Stimulated activated CD8-positive, alpha-beta memory T cell treated with anti-CD3 and anti-CD28 coated beads, Interleukin-12 subunit alpha, Interleukin-12 subunit beta, amount 100 ng/mL, for 1 hour (primary cell): ENCODE measurements at places on chromosomes 11 and 22.
A peak's percentile ranks its signal among the peaks of the same experiment; 100 is the strongest.

DNA sequence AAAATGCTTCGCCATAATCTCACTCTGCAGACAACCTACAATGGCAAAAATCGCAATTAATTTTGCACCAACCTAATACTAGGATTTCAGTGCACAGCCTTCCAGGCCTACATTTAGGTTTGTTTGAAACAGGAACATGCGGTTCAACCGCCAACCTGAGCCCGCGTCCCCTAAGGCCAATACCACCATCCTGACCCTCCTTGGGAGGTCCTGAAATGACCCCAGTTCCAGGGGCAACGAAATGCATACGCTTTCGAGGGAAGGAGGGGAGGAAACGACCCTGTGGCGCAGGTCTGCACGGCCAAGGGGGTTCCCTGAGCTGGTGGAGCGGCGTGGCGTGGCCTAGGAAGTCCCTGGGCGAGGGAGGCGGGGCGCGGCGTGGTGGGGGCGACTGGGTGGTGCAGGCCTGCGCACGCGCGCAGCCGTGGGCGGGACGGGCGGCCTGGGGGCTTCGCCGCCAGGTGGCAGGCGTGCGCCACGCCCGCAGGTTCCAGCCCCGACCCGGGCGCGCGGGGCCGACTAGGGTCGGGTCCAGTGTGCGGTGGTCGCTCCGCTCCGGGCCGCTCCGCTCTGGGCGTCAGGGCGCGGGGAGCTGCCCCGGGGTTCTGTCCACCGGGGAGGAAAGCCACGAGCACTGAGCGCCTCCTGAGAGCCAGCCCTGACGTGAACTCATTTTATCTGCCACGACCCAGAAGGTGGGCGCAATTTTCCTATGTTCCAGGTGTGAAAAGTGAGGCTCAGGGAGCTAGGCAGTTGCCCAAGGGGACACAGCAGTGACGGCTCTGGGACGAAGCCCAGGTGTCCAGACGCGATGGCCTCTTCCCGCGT, 94.1 kb downstream of the SWAP70 start:
- DNase-seq = peak; percentile 87

DNA sequence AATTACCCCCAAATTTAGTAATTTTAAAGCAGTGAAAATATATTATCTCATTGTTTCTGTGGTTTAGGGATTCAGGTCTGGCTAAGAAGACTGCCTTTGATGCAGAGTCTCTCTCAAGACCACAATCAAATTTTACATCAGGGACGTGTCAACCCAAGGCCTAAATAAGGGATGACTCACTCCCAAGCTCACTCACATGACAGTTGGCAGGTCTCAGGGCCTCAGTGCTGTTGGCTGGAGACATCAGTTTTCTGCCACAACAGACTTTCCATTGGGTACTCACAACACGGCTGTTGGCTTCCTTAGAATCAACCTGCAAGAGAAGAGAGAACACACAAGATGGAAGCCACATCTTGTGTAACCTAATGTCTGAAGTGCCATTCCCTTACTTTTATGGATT, 377.3 kb downstream of the FAM181B start:
- no peak for DNase-seq

GRCh38 chr11:70804139-70804837, 406.0 kb downstream of the CTTN start:
- no peak for DNase-seq

DNA sequence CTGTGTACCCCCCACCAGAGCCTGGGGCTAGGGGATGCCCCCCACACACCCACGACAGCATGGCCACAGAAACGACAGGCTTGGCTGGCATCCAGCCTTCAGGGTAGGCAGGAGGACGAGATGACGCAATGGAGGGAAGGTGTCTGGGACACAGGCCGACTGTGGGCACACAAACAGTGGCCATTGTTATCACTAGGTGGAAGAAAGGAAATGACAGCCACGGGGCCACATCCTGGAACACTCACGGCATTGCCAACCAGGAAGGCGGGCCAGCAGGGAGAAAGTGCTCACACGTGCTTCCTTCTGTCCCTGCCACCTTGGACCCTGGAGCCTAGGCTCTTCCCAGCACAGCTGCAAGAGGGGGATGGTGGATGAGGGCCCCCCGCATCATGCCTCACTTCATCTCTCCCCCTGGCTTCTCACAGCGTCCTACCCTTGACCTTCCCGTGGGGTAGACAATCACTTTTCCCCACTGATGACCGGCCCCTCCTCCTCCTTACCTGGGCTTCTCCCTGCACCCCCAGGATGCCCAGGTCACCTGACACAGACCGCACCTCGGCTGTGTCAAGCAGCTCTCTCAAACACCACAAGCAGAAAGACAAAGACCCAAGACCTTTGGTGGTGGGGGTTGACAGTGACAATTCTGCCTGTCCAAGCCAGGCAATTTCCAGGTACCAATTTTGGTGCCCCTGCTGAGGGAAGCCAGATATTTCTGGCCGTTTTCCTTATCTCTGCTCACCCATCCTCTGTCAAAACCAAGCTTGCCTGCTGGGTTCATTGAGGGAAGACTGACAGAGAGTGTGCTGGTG, 8.6 kb downstream of the PLA2G6 start:
- DNase-seq = no peak

DNA sequence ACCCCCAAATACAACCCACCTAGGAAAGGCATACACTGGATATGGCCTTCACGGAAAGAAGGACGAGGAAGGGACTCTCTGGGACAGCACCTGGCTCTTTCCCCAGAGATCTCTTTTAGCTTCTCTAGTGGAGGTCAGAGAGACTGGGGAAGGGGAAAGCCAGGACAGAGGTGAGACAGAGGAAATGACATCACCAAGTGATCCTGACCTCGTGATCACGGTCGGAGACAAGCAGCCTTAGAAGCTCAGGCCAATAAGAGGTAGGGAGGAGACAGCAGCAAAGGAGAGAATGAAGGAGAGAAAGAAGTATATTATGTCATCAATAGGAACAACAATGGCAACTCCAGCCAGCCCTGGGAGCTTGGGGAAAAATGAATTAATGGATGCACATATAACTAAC, 15.4 kb upstream of the TMPRSS13 start:
- no peak for DNase-seq

GRCh38 chr11:33500861-33501479, 199.7 kb downstream of the C11orf91 start:
- DNase-seq = no peak

GRCh38 chr11:20873054-20873453, 203.7 kb downstream of the NELL1 start:
- no peak for DNase-seq

DNA sequence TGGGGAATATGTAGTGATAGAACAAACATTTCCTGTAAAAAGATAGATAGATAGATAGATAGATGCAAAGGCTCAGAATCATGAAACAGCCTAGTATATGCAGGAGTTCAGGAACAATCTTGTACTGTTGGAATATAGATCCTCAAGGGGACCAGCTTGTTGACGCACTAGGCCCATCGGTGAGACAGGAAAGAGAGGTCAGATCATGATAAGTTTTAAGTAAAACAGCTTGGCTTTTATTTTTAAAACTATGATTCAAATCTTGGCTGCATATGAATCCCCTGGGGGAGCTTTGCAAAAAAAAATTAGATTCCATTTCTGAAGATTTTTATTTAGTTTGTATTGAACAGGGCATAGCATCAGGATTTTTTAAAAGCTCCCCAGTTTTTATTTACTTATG, 185.8 kb downstream of the TRPC6 start:
- no peak for DNase-seq

- no peak for DNase-seq
These were observed 409 bp upstream of the TMEM134 start for GRCh38 chr11:67469508-67469811.

DNA sequence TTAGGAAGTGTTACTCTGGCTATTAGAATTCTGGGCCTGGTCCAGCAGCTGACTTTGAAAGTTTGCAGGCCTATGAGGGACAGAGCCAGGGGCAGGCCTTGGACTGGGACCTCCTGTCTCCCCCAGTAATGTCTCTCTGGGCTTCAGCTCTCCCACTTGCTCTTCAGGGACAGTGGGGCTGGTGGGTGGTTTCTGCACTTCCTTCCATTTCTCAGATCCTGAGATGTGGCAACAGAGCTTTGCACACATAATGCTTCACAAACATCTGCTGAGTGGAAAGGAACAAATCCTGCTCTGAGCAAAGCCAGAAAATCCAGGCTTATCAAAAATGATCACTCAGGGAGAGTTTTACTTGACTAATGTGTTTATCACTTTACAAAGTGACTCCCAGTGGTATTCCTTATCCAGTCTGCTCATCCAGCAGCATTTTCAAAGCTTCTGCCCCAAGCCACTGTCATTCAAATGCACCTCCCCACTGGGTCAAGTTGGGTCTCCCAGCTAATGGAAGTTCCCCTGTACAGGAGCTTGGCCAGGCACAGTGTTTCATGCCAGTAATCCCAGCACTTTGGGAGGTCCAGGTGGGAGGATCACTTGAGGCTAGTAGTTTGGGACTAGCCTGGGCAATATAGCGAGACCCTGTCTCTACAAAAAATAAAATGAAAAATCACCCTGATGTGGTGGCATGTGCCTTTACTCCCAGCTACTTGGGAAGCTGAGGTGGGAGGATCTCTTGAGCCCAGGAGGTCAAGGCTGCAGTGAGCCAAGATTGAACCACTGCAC, 13.5 kb upstream of the OSBP2 start:
- DNase-seq = no peak

DNA sequence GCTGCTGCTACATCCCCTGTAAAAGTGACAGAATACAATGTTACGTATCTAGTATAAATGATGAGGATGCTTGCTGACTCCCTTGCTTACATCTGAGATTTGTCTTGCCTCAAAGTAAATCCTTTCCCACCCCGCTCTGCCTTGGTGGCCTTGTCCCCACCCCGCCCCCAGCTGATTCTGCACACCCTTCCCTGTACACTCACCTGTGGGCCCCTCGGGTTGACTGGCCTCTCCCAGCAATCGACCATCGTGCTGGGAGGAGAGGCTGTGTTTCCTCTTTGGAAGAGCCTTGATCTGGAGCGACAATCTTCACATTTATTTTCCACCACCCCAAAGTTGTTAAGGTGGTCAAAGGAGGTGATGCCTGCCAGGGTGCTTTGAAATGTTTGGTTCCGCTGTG, 249.4 kb downstream of the TBC1D22A start:
- DNase-seq = no peak
